GOT3 (cell line): ENCODE measurements at places on chromosomes 11 and 22.

- no peak for DNase-seq
Measured at GRCh38 chr11:3340025-3340424, 38.9 kb downstream of the ZNF195 start.

- DNase-seq: no peak
Measured at GRCh38 chr11:124890151-124890550, 7.5 kb downstream of the ROBO4 start.

GRCh38 chr11:103487113-103487512 lies 377.9 kb downstream of the DYNC2H1 start:
- no peak for DNase-seq

- DNase-seq: no peak
Measured at GRCh38 chr11:34168642-34169420, 63.4 kb downstream of the NAT10 start.

GRCh38 chr22:20885557-20886323 lies 26.9 kb downstream of the SNAP29 start:
- peak; percentile 20 for DNase-seq

DNA sequence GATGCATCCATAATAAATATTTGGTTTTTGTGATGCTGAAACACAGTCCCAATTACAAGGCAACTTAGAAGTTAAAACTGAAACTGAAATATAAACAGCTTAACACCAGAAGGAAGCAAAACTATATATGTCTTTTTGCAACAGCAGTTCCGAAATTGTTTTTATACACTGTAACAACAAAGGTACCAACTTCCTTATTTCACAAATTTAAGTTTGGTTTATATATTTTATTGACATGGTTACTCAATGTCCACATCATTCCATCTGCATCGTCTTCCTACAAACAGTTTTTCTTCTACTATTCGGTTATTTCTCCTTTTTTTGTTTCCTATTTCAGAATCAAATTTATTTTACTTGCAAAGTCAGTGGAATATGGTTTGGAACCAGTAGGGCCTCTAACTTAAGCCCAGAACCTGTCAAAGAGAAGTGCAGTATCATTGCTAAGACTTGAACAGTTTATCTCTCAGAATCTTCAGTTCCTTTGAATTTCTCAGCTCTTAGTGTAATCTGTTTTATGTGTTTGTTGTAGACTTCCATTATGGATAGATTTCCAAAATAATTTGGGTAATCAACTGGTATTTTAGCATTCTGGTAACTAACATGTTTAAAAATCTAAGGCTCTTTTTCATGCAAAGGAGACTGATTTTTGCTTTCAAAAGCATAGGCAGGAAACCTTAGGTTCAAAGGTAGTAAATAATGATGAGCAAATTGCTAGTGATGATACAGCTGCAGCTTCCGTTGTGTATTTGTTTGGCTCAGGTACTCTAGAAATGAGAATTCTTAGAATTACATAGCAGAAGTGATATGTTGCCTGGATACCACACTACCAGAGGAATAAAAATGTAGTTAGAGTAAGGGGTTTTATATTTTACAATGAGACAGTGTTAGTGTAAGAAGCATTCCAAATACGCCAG lies 8.2 kb upstream of the HSPA8 start:
- no peak for DNase-seq

GRCh38 chr22:43356881-43357280 lies 13.7 kb upstream of the SCUBE1 start:
- DNase-seq: no peak

- DNase-seq: no peak
Measured at GRCh38 chr11:14566331-14567063, 46.3 kb upstream of the PSMA1 start.

DNA sequence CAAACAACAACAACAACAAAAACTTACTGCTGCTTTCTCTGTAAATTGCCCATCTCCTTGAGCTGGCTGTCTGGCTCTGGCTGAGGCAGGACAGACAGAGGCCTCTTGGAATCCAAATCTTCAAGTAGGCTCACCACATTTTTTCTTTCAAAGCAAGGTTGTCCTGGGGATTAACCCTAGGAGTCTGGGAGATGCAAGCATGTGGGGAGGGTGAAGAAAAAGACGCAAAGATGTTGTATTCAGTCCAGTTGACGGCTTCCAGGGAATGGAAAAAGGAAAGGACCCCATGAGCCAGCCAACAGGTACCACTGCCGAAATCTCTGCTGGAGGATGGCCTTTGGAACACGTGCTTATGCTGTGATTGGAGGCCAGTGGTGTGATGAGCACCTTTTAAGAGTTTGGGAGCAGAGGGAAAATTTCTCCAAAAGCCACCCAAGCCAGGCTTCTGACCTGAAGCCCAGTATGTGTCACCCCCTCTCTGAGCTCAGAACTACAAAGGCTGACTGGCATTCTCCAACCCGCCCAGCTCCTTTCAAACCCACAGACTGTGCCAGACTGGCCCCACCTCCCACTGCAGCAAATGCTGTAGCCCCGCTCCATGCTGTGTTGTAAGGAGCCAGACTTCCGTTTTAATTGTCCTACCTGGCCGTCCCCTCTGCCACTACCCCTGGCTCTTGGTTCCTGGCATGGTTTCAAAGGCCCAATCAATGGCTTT lies 10.8 kb downstream of the BLID start:
- DNase-seq: no peak

- no peak for DNase-seq
Measured at GRCh38 chr11:71433648-71434450, 14.3 kb downstream of the DHCR7 start.

- no peak for DNase-seq
Measured at GRCh38 chr11:19646921-19647320, 65.7 kb upstream of the NAV2 start.
